Fibroblast of the aortic adventitia (primary cell): ENCODE measurements at places on chromosomes 16 and 17. TPM values are rescaled to one million over a fixed set of nuclear protein-coding genes. Genes with fewer than 3 reads are reported as not detected.

HAS3 gene
- 0.81 TPM in 1 of 2 replicates, not detected in the other for total RNA-seq

TBC1D3H gene
- total RNA-seq: not detected in 2 replicates

P3H4 gene
- total RNA-seq: 30.2 and 35.5 TPM in 2 replicates

TPPP3 gene
- total RNA-seq: 0.74 and 0.99 TPM in 2 replicates

KRTAP4-3 gene
- total RNA-seq: not detected in 2 replicates

ARHGAP44 gene
- 2.3 and 7.0 TPM in 2 replicates for total RNA-seq

FKBP10 gene
- total RNA-seq: 187 and 270 TPM in 2 replicates

ZSCAN10 gene
- total RNA-seq: not detected in 2 replicates

RRAD gene
- total RNA-seq: 0.72 and 3.8 TPM in 2 replicates

HASPIN gene
- 0.49 and 10.5 TPM in 2 replicates for total RNA-seq

KRT13 gene
- total RNA-seq: not detected in 2 replicates

PABPN1L gene
- not detected in 2 replicates for total RNA-seq

PRSS33 gene
- total RNA-seq: not detected in 2 replicates

PHF23 gene
- total RNA-seq: 26.7 and 40.3 TPM in 2 replicates

CDH13 gene
- 55.7 and 58.0 TPM in 2 replicates for total RNA-seq

SALL1 gene
- total RNA-seq: 0.16 and 2.6 TPM in 2 replicates

- DNase-seq: no peak
Observed at GRCh38 chr17:81324851-81325713, 30.0 kb upstream of the SLC38A10 start.

DNA sequence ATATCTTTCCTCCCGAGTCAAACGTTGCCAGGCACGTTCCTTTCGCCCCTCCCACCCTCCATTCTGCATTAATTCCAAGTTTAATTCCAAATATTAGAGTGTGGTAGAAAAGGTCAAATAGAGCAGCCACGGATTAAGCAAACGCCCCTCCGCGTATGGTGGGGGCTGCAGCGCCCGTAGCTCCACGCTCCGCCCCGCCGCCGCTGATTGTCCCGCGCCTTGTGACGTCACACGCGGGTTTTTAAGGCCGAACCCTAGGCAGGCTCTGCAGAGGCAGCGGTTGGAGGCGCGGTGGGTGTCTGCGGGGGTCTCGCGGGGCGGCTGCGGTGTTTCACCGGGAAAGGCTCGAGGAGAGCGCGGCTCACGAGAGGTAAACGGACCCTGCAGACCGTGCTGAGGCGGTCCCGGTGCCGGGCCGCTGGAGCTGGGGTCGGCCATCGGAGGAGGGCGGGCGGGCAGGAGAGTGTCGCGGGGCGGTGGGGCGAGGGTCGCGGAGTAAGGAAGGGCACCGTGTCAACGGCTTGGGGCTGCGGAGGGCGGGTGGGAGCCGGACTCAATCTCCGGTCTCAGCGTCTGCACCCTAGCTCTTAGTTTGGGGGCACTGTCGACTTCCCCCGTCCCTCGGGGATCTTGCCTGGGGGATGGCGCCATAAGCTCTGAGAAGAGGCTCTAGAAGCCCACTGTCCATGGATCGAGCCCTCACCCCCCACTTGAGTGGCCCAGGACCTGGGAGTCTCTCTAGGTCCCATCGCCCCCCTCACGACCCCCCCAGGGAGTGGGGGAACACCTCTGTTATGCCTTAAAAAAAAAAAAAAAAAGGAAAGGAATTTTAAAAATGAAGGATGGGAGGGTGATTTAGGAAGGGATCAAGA lies at the start of gene ARL4D:
TSS of gene ARL4D (plus strand) at position 270 of the 872 bp plus-strand sequence. CDS start 740 bp downstream, outside the sequence.
- DNase-seq: peak; percentile 80

GRCh38 chr16:31441956-31442355 lies 633 bp downstream of the ZNF843 start:
- no peak for DNase-seq

DNA sequence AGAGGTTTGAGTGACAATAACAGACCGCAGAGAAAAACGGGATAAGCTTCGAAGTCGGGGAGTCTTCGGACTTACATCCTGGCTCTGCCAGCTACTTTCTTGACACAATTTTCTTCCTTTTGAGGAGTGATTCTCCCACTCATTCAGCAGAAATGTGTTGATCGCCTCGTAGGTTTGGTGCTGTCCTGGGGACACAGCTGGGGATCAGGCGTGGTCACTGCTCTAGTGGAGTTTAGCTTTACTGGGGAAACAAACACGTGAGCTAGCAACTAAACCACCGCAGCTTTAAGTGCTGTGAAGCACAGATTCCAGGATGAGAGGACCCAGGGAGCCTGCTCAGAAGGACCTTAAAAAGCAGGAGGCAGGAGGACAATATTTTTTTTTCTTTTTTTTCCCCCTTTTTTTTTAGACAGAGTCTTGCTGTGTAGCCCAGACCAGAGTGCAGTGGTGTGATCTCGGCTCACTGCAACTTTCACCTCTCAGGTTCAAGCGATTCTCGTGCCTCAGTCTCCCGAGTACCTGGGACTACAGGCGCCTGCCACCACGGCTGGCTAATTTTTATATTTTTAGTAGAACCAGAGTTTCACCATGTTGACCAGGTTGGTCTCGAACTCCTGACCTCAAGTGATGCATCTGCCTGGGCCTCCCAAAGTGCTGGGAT lies 858 bp downstream of the NUBP1 start:
- DNase-seq: no peak

DNA sequence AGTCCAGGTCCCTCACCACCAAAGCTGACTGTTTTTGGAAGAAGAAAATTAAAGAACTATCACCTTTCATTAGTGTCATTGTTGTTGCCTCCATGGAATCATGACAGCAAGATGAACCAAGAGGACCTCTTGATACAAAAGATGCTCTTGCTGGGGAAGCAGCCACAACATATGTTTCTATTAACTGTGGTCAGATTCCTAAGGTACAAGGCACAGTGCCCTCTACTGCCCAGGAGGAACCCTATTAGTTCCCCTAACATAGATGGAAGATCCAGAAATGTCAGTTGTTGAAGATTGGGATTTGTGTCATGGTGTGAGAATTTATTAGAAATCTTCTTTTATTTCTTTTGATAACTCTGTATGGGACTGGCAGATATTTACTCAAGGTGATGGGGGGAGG lies 188.2 kb upstream of the ANKFN1 start:
- no peak for DNase-seq

GRCh38 chr17:61122326-61122913 lies 277.2 kb upstream of the TBX2 start:
- DNase-seq: no peak

DNA sequence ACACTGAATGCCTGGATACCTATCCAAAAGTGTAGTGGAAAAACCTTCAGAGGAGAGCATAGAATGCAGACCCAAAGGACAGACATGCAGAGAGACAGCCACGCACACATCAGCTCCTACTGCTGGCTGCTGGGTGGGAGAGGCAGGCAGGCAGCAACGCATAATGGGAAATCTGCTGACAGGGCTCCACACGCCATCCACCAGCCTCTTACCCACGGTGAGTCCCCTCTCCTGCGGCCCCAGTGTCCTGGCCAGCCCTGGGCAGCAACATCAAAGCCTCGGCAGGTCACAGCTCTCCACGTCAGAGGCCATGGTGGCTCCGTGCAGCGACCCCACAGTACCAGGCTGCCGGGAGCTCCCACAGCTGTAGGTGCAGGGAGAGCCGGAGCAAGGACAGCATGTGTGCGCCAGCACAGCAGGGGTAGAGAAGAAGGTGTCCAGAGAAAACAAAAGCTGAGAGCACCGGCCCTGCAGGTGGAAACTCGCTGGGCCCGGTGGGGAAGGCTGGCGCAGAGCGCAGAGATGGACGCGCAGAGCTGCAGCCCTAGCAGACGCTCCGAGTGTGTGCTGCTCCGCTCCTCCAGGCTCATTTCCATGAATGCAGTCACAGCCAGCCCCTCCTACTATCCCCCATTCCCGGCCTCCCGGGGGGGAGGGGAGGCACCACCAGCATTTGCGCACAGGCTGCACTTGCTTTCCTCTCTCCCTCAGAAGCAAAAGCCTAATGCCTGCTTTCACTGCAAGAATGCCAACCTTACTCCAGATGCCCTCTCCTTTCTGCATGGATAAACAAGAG lies 58.9 kb downstream of the CYTH1 start:
- peak; percentile 31 for DNase-seq

- DNase-seq: peak; percentile 88
Observed at GRCh38 chr17:2157081-2157480, 102.2 kb downstream of the HIC1 start.

GRCh38 chr16:11603331-11603750 lies 16.6 kb upstream of the LITAF start:
- peak; percentile 51 for DNase-seq

DNA sequence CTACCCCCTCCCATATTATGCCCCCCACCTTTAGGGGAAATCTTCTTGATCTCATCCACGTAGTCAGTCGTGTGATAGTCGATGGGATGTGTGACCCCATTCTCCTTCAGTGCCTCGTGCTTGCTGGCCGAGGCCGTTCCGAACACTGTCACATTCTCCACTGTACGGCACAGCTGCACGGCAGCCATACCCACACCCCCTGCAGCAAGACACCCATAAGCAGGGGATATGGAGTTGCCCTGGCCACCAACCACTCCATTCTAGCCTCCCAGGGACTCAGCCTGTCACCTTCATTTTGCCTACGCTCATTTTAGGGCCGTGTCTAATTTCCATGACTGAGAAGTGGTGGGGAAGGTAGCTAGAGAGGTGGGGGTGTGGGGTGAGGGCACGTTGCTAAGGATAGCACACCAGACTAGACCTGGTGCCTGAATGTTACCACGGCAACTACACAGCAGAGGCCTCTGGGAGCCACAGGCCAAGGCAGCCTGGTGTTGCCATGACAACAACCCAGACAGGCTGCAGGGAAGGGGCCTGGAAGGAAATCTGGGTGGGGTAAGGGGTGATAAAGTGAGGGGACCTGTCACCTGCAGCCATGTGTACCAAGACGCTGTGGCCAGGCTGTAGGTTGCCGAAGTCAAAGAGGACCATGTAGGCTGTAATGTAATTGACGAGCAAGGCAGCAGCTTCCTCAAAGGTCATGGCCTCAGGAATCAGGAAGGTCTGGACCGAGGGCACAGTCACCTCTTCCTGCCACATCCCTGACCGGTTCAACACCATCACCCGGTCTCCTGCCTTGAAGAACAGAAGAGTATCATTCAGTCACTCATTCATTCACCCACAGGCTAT lies 4.0 kb downstream of the VAT1 start:
- DNase-seq: no peak

- DNase-seq: peak; percentile 25
Observed at GRCh38 chr17:73091770-73092522, 542 bp downstream of the SLC39A11 start.

DNA sequence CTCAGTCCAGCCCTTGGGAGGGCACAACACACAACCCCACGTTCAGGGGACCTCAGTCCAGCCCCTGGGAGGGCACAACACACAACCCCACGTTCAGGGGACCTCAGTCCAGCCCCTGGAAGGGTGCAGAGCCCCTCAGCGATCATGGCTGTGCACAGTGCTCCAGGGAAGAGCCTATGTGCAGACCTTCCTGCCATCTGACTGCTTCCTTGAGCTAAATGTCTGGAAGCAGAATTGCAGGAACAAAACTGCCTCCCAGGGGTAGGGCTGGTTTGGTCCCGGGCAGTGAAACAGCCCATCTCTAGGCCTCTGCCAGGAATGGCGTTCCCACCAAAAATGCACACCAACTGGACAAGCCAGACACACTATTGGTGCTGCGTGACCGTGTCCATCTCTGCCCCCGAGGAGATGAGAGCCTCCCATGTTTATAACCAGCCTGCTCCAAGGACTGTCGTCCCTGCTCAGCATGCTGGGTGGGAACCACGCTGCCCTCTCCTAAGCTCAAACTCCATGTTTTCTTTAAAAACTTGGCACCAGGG lies 44.0 kb downstream of the ZNF276 start:
- DNase-seq: no peak

GRCh38 chr17:59684967-59685366 lies 22.3 kb downstream of the PTRH2 start:
- DNase-seq: no peak

- no peak for DNase-seq
Observed at GRCh38 chr17:81519284-81520020, 6.9 kb upstream of the ACTG1 start.

DNA sequence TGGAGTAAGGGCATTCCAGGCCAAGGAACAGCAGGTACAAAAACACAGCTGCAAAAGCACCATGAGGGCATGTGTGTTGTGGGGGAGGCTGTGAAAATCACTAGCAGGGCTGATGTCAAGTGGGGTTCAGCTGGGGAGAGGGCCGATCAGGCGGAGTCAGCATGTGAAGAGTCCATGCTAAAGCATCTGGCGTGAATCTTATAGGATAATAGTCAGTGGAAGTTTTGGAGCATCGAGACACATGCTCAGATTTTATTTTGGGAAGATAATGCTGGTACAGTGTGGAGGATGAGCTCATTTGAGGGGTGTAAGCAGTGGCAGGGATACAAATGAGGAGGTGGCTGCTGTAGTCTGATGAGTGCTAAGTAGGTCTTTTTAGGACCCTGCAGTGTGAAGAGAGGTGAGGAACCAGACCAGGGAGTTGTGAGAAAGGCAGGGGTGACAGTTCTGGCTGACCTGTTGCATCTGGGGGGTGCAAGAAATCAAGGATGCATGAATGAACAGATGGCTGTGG lies 30.3 kb downstream of the MMD start:
- DNase-seq: no peak

GRCh38 chr17:19336938-19337711 lies 25.4 kb downstream of the B9D1 start:
- DNase-seq: no peak

DNA sequence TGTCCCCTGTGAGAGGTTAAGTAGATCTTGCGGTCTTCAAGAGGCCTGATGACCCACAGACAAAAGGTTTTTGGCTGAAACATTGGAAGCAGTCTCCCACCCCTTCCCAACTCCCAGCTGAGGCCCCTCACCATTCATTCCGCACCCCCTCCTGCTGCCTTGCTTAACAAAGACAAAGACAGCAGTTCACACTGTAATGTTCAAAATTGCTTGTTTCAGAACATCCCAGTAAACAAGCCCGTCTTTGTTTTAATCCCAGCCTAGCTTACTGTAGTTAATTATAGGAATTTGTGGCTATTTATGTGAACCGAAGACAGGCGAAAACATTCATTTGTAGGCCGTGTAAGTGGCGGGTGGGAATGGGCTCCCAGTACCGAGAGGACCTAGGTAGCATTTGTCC lies 55.7 kb downstream of the IRX5 start:
- DNase-seq: no peak

DNA sequence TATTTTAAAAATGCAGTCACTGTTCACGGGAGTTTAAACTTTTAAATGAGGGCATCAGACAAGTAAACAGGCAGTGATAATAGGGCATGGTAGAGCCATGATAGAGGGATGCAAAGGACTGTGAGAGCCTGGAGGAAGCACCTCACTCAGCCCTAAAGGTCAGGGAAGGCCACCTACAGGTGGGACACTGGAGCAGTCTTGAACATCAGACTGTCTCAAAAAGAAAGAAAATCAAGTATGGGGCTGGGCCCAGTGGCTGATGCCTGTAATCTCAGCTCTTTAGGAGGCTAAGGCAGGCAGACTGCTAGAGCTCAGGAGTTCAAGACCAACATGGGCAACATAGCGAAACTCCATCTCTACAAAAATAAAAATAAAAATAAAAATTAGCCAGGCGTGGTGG lies 31.0 kb upstream of the DHRS7B start:
- no peak for DNase-seq

GRCh38 chr16:82699711-82700495 lies 73.1 kb downstream of the CDH13 start:
- DNase-seq: peak; percentile 96

- no peak for DNase-seq
Observed at GRCh38 chr17:2946144-2946543, 117.3 kb downstream of the OR1D5 start.

- DNase-seq: no peak
Observed at GRCh38 chr17:33052856-33053255, 61.2 kb downstream of the SPACA3 start.

GRCh38 chr16:35689764-35690163 lies 2230.4 kb downstream of the TP53TG3F start:
- no peak for DNase-seq

GRCh38 chr17:57385975-57386374 lies 129.7 kb downstream of the MSI2 start:
- no peak for DNase-seq
